Caco-2 (cell line): ENCODE measurements at places on chromosomes 4 and X. TPM values are rescaled to one million over a fixed set of nuclear protein-coding genes. Genes with fewer than 3 reads are reported as not detected.

HPSE gene
- total RNA-seq, result 3.1 and 3.9 TPM in 2 replicates

MAGEA4 gene
- total RNA-seq, result not detected in 2 replicates

PHKA1 gene
- 3.8 and 5.1 TPM in 2 replicates for total RNA-seq

DIPK2B gene
- total RNA-seq, result not detected in 2 replicates

PCDH11X gene
- 0.07 TPM in 1 of 2 replicates, not detected in the other for total RNA-seq

GLOD5 gene
- total RNA-seq, result not detected in 2 replicates

PNMA6A gene
- not detected in 2 replicates for total RNA-seq

CFP gene
- total RNA-seq, result 0.34 and 0.88 TPM in 2 replicates

TMEM144 gene
- 15.5 and 17.9 TPM in 2 replicates for total RNA-seq

SPANXN3 gene
- not detected in 2 replicates for total RNA-seq

- DNase-seq, result no peak
Observed at GRCh38 chr4:79603681-79604080, 195.7 kb upstream of the GK2 start.

DNA sequence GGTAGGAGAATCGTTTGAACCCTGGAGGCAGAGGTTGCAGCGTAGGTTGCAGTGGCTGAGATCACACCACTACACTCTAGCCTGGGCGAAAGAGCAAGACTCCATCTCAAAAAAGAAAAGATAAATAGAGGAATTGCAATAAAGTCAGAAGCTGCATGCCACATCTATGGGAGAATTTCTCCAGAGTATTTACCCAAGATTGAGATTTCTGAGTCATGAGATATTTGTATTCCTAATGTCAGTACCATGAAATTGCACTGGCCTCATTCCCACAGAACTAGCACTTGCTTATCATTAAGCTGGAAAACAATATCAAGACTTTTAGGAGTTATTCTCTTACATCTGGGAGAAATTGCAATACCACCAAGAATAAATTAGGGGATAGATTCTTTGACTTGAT lies 37.4 kb downstream of the ASIC5 start:
- DNase-seq, result no peak

DNA sequence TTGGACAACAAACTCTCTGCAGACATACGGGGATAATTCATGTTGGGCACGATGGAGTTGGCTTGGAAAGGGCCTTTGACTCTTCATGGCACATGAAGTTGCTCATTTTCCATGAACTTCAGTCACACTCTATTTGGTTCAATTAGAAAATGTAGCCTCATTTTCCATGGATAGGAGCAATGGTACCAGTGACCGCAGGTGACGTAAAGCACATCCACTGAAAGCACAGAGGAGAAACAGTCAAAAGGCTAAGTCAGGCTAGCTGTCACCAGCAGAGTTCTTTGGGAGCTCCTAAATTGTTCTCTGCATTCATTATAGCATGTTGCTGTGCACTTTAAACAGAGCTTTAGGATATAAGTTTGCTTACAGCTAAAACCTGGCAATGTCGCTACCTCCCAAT lies 39.9 kb upstream of the MAP3K15 start:
- DNase-seq, result no peak

- no peak for DNase-seq
Observed at GRCh38 chr4:26463386-26463785, 26.9 kb downstream of the CCKAR start.

GRCh38 chr4:80989921-80990544 lies 40.5 kb upstream of the BMP3 start:
- DNase-seq, result no peak

GRCh38 chr4:88743696-88744095 lies 46.1 kb upstream of the NAP1L5 start:
- no peak for DNase-seq

GRCh38 chr4:41154814-41155177 lies 59.5 kb downstream of the APBB2 start:
- DNase-seq, result no peak

- no peak for DNase-seq
Observed at GRCh38 chr4:61011051-61011450, 189.1 kb upstream of the ADGRL3 start.

GRCh38 chrX:150197388-150197787 lies 165.7 kb upstream of the MAMLD1 start:
- DNase-seq, result no peak

DNA sequence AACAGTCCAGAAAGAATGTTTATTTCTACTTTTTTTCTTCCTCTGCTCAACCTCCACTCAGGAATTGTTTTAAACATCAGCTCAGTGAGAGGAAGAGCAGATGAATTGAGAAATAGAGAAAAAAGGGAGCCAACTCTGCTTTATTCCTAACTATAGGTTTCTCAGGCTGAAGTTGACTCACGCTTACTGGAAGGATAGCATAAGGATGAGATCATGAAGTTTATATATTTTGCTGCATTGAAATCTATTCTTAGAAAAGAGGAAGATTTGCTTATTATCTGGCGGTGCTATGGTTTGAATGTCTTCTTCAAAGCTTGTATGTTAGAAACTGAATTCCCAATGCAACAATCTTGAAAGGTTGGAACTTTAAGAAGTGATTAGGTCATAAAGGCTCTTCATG lies 1673.4 kb upstream of the PCDH7 start:
- no peak for DNase-seq

GRCh38 chr4:72107456-72107855 lies 75.7 kb downstream of the NPFFR2 start:
- DNase-seq, result no peak

DNA sequence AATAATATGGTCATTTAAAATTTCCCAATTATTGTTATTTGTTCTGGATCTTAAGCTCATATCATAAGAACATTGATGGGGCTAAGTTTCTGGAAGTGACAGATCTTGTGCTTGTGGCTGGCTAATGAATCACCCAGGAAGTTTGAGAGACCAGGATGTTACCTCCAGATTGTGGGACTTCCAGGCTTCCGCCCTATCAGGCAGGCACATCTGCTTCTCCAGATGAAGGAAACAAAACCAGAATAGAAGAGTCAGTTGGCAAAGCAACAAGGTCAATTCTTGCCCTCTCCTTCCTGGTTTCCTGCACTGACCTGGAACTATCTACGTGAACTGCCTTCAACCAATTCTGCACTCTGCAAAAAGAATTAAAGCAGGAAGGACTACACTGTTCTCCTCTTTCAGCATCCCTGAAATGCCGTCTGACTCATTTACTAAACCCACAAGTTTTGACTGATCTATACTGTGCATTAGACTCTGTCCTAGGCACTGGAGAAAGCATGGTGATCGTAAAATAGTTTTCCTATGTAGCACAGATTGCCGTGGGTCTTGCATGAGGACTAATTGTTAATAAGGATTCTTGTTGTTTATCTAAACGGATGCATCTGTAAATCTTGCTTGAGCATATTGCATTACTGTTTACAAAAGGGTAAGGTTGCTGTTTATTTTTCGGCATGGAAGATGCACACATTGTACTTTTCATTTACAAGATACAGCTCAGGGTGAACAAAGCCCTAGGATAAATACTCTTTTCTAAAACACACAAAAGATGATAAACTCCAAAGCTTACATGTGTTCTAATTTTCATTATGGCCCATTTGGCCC lies 74.6 kb downstream of the AMELX start:
- no peak for DNase-seq

- no peak for DNase-seq
Observed at GRCh38 chr4:110602061-110602460, 20.8 kb downstream of the PITX2 start.

- DNase-seq, result no peak
Observed at GRCh38 chr4:189294574-189294973, 646.1 kb upstream of the FRG1 start.

DNA sequence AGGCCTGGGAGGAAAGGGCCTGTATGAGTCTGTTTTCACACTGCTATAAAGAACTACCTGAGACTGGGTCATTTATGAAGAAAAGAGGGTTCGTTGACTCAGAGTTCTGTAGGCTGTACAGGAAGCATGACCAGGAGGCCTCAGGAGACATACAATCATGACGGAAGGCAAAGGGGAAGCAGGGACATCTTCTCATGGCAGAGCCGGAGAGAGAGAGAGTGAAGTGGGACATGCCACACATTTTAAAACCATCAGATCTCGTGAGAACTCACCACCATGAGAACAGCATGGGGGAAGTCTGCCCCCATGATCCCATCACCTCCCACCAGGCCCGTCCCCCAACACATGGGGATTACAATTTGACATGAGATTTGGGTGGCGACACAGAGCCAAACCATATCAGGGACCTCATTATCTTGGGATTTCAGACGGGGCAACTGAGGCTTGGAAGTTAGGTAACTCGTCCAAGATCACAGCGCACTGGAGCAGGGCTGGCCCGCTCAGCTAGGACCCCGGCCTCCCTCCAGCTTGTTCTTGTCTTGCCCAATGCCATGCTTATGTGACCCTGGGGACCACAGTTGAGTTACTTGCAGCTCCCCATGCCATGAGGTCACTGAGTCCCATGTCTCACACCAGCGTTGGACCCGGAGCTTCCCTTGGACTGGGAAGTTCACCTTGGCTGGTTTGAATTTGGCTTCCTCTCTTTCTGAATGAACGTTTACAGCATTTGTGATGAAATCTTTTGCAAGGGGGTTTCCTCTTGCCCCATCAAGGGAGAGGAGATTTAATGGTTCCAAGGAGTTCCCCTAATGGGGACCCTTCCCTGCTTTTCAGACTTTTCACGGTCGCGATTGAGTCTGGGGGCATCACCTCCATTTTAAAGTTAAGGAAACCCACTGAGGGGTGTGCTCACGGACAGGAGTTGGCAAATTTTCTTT lies 18.1 kb downstream of the HTRA3 start:
- no peak for DNase-seq

GRCh38 chrX:134388161-134389109 lies 71.5 kb upstream of the HPRT1 start:
- DNase-seq, result no peak

- DNase-seq, result no peak
Observed at GRCh38 chr4:151195801-151196200, 81.2 kb upstream of the PRSS48 start.

DNA sequence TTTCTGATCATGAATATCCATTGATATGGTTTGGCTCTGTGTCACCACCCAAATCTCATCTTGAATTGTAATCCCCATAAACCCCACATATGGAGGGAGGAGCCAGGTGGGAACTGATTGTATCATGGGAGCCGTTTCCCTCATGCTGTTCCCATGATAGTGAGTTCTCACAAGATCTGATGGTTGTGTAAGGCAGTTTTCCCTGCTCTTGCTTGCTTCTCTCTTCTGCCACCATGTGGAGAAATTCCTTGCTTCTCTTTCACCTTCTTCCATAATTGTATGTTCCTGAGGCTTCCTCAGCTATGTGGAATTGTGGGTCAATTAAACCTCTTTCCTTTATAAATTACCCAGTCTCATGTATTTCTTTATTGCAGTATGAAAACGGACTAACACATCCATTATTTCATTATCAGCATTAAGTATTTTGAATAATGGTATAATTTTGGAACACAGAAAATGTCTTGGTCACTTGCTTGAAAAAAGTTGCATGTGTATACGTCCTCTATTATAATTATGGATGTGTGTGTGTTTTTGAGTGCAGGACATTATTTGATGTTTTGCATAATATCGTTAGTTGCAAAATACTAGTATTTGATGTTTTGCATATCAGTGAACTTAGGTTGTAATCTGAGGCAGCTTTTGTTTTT lies 334.6 kb downstream of the PCDH10 start:
- peak; percentile 31 for DNase-seq

DNA sequence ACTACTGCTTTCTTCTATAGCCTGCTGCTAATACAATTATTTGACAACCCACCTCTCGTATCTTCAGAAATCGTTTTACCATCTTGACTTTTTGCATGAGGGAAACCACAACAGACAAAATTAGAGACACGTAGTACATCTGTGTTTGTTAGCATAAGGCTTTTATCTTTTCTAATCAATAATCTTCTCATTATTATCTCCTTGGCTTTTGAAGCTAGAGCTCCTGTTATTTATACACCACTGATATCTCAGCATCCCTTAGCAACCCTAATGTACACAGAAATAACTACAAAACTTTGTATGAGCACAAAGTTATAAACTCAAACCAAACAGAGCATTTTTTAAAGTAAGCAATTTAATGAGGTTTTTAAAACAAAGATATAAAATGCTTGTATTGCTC lies 39.7 kb downstream of the CORIN start:
- no peak for DNase-seq

GRCh38 chr4:182124359-182124758 lies 118.8 kb upstream of the TENM3 start:
- no peak for DNase-seq

DNA sequence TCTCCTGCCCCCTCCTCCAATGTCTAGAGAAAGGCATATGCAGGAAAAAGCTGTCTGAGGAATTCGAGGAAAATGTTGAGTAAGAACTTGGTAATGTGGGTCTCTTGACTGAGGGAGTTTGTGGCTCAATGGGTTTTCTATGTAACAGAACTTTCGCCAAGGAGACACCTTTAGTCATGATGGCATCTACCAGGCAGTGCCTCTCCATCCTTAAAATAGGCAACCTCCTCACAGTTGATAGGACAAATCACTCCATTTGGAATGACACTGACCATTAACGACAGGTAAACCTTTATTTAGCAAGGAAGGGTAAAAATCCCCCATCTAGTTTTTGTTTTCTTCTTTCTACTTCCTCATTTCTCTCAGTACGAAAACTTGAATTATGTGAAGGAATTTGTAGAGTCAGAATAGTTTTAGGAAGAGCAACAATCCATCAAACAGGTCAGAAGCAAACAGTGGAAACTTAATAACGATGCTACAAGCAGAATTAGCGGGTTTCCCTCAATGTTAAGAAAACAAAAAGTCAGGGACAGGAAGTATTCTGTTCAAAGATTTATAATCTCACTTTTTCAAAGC lies 2.7 kb downstream of the GSX2 start:
- no peak for DNase-seq

GRCh38 chrX:46693149-46693548 lies 65.8 kb downstream of the SLC9A7 start:
- DNase-seq, result no peak

- DNase-seq, result no peak
Observed at GRCh38 chrX:139881130-139881529, 51.7 kb downstream of the ATP11C start.

DNA sequence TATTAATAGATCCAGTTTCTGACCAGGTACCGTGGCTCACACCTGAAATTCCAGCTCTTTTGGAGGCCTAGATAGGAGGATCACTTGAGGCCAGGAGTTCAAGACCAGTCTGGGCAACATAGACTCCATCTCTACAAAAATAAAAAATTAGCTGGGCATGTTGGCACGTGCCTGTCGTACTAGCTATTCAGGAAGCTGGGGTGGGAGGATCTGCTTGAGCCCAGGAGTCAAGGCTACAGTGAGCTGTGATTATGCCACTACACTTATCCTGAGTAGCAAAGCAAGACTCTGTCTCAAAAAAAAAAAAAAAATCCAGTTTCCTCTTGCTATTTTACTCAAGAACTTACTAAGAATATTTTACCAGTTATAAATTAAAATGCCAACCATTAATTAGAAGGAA lies 91.7 kb downstream of the SLC10A6 start:
- DNase-seq, result no peak

GRCh38 chrX:132425744-132426318 lies 63.0 kb downstream of the MBNL3 start:
- no peak for DNase-seq
